ENCODE measurements at places on chromosomes 2 and 18. TPM values are rescaled to one million over a fixed set of nuclear protein-coding genes. Genes with fewer than 3 reads are reported as not detected.

Gene ARID5A
- polyA plus RNA-seq: 38.2 TPM

Gene DSG4
- polyA plus RNA-seq: not detected

Gene MAP2
- polyA plus RNA-seq: 6.2 TPM

Gene ROCK1
- 34.6 TPM for polyA plus RNA-seq

Gene COQ10B
- 9.0 TPM for polyA plus RNA-seq

Gene RPS27A
- polyA plus RNA-seq: 1,898 TPM

Gene AFG3L2
- polyA plus RNA-seq: 43.1 TPM

Gene CTNNA2
- 0.59 TPM for polyA plus RNA-seq

Gene RAB17
- 1.6 TPM for polyA plus RNA-seq

Gene ALPI
- not detected for polyA plus RNA-seq

Gene MAB21L4
- 0.10 TPM for polyA plus RNA-seq

Gene SH3RF3
- 5.0 TPM for polyA plus RNA-seq

Gene DSEL
- 9.0 TPM for polyA plus RNA-seq

Gene AMER3
- not detected for polyA plus RNA-seq

Gene RESP18
- not detected for polyA plus RNA-seq

Gene AQP4
- 0.74 TPM for polyA plus RNA-seq

GRCh38 chr2:36549165-36549574, 48.8 kb downstream of the FEZ2 start:
- no peak for DNase-seq

GRCh38 chr2:204437815-204438756, 107.2 kb upstream of the PARD3B start:
- DNase-seq: no peak

DNA sequence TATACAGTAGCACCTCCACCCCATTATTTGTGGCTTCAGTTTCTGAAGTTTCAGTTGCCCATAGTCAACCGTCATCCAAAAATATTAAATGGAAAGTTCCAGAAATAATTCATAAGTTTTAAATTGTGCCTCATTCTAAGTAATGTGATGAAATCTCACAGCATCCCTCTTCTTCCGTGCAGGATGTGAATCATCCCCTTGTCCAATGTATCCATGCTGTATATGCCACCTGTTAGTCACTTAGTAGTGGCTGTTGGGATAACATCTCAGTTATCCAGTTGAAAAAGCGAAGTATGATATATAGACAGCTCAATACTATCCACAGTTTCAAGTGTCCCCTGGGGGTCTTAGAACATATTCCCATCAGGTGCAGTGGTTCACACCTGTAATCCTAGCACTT, 119.1 kb upstream of the OTX1 start:
- DNase-seq: no peak

DNA sequence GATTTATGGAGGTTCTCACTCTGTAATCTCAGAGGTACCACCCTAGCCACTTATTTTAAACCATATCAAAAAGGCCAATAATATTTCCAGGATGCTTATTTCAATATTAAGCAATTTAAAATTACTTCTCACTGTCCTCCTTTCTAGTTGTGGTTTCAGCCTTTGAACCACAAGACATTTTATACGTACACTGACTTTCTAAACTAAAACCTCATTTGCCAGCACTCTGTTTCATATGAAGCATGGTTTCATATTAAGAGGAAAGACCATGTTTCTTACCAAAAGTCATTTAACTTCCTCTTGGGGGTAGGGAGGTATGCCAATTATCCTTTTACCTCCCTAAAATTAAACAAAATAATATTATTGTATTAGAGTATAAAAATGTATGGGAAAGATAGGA, 399.8 kb downstream of the CDH7 start:
- no peak for DNase-seq

DNA sequence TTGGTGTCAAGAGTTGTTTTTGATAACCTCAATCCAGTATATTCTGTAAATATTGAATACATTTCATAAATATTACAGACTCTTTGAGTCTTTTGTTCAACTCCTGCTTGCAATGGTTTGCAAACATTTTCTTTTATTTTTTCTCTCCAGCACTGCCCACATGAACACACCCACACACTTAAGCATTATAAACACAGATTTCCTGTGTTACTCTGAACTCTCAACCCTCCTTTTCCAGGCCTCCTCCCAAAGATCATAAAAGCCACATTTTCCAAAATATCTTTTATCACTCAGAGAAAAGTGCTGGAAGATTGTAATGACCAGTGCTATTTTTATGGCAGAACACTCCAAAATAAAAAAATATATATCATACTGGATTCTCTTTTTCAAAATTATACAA, 20.5 kb downstream of the ARHGAP25 start:
- no peak for DNase-seq

DNA sequence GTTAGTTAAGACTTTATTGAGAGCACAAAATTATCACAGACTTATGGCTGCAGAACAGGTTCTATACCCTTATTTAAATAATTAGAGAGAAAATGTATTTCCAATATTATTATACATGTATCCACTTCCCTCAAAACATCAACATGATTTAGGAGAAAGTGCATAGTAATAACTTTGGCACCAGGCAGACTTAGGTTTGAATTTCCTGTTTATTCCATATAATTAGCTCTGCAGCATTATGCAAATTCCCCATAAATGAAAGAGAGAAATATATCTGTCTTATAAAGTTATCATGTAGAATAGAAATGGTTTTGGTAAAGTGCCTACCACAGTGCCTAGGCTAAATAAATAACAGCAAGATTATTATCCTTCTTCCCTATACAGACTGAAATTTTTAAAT, 15.3 kb downstream of the SCN9A start:
- no peak for DNase-seq

- DNase-seq: no peak
Measured at GRCh38 chr2:30487603-30488002, 40.6 kb downstream of the LCLAT1 start.

DNA sequence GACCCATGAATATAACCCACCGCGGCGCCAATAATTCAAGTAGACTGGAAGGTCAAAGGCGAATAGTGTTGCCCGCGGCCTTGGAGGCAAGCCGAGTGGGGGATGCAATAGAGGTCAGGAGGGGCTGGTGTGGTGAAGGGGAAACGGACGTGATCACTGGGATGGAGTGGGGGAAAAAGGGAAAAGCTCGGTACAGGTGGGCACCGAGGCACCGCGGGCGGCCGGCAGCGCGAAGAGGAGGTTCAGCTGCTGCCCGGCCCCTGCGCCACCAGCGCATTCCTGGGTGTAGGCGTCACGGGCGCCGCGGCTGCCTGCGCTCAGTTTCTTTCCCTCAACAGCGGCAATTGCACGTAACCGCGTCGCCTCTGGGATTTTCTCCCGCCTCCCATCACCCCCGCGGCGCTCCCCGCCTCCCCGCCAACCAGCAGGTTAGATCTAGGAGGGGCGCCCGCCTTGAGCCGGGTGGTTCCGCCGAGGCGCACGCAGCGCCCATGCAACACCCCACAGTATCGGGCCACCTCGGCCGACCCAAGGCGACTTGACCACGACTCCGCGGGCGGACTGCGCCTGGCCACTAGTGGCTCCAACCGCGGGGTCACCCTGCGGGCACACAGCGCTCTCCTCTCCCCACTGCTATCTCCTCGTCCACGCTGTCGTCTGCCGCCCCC, 1.5 kb downstream of the RND3 start:
- DNase-seq: peak; percentile 69

DNA sequence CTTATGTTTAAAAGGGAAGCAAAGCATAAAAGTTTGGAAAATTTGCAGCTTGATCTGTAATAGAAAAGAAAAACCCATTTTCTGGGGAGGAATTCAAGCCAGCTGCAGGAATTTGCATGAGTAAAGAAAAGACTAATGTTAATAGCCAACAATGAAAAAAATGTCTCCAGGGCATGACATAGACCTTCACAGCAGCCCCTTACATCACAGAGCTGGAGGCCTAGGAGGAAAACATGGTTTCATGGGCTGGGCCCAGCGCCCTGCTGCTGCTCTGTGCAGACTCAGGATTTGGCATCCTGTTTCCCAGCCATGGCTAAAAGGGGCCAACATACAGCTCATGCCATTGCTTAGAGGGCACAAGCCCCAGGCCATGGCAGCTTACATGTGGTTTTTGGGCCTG, 411.6 kb upstream of the MC4R start:
- DNase-seq: no peak

DNA sequence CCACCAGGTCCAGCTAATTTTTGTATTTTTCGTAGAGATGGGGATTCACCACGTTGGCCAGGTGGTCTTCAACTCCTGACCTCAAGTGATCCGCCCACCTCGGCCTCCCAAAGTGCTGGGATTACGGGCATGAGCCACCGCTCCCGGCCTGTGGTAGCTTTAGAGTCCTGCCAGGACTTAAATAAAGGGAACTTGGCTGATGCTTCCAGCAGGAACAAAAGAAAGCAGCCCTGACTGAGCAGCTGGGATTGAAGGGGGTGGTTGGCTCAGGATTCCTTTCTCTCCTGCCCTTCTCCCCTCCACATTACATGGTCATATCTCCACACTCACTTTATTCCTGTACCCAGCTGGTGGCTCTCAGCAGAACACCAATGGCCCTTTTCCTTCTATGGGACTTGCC, 20.0 kb downstream of the EFHD1 start:
- DNase-seq: no peak

DNA sequence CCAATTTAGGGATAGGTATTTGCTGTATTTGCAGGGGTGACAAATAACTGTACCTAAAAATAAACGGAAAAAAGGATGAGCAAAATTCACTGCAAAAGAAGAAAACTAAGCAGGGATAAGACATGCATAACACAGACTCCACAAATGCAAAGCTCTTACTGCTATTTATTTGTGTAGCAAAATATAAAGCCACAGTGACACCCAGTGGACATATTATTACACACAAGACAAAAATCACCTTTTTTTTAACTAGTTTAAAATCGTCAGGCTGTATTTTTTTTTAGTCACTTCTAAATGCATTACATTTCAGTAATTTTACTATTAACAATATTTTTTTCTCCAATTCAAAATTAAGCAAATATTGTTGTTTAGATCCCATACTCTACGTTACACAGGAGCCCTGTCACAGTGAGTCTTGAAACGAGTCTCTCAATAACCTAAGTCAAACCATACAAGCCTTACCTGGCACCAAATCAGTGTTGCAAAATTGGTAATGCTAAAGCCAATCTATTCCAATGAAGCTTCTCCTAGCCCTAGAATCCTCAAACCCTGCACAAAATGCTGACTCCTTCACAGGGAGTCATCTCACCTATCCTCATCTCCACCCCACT, 23.7 kb downstream of the METTL4 start:
- DNase-seq: peak; percentile 48

DNA sequence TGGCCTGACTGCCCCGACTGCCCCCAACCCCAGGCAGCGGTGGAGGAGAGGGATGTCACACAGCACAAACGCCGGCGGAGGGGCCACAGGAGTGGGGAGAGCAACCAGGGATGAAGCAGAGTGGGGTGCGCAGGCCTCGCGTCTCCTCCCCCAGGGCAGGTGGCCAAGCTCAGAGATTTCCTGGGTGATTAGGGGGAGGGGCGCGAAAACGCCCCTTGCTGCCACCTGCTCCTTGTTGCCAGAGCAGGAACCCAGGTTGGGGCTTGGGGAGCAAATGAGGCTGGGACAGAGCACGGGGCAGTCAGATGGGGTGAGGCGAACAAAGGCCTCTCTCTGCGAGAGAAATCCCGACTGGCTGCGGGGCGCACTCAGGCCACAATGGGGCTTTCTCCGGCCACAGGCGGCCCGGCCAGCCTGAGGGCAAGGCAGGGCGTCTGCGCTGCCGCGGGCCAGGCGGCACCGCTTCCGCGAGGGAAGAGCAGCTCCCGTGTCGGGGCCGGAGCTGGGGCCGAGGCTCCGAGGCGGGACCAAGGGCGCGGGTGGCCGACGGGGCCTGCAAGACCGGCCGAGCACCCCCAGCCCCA, 11.5 kb downstream of the TEX44 start:
- no peak for DNase-seq

- peak; percentile 15 for DNase-seq
Measured at GRCh38 chr2:199309973-199310372, 147.8 kb downstream of the SATB2 start.

- no peak for DNase-seq
Measured at GRCh38 chr2:30255466-30256408, 24.4 kb downstream of the LBH start.

GRCh38 chr2:110925479-110925878, 193.1 kb downstream of the ACOXL start:
- no peak for DNase-seq

DNA sequence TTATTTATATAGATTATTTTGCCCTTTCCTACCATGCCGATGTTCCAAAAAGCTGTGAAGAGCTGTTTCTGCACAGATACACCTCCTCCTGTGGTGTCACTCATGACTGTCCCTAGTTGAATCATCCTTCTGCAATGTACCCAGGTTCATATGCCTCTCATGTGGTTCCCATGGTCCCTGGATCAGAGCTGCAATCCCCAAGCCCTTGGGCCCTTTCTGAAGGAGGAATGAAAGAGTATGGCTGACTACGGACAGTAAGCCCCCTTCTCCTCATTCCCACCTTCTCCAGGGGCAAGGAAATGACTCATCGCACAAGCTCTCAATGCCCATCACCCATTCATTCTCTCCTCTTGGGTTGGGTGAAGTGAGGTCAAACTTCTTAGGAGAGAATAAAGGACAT, 63.9 kb upstream of the ACVR1 start:
- DNase-seq: no peak

- no peak for DNase-seq
Measured at GRCh38 chr2:176088048-176088936, 4.2 kb upstream of the HOXD13 start.

DNA sequence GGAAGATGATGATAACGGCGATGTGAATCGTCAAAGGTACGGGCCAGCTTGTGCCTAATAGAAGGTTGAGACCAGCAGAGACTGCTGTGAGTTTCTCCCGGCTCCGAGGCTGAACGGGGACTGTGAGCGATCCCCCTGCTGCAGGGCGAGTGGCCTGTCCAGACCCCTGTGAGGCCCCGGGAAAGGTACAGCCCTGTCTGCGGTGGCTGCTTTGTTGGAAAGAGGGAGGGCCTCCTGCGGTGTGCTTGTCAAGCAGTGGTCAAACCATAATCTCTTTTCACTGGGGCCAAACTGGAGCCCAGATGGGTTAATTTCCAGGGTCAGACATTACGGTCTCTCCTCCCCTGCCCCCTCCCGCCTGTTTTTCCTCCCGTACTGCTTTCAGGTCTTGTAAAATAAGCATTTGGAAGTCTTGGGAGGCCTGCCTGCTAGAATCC, 3.0 kb downstream of the FZD7 start:
- no peak for DNase-seq

GRCh38 chr2:219627103-219628100, at the start of gene SLC4A3:
SLC4A3 (plus strand) TSS chr2:219627630; CDS start chr2:219627993, 363 bp downstream.
- DNase-seq: peak; percentile 33

- DNase-seq: no peak
Measured at GRCh38 chr2:64329848-64330247, 124.1 kb upstream of the LGALSL start.

DNA sequence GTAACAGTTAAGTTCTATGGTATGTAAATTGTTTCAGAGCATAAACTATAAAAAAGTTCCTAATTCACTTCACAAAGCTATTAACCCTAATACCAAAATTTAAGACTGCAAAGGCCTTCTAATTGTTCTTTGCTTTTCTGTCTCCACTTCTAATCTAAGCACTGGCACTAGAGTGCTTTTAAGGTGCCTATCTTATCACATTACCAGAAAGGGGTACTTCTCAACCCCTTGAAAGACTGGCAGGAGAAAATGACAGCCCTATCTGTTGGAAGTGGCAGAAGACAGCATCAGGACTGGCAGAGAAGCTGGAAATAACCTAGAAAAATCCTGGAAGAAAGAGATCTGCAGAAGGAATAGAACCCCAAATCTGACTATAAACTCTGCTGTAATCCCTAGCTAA, 10.3 kb downstream of the CNRIP1 start:
- no peak for DNase-seq

All from hindlimb muscle (tissue), 1 donor.